ENCODE measurements at places on chromosomes 12 and 14.

- no peak for DNase-seq
Observed at GRCh38 chr14:22997676-22998323, 12.1 kb downstream of the C14orf93 start.

DNA sequence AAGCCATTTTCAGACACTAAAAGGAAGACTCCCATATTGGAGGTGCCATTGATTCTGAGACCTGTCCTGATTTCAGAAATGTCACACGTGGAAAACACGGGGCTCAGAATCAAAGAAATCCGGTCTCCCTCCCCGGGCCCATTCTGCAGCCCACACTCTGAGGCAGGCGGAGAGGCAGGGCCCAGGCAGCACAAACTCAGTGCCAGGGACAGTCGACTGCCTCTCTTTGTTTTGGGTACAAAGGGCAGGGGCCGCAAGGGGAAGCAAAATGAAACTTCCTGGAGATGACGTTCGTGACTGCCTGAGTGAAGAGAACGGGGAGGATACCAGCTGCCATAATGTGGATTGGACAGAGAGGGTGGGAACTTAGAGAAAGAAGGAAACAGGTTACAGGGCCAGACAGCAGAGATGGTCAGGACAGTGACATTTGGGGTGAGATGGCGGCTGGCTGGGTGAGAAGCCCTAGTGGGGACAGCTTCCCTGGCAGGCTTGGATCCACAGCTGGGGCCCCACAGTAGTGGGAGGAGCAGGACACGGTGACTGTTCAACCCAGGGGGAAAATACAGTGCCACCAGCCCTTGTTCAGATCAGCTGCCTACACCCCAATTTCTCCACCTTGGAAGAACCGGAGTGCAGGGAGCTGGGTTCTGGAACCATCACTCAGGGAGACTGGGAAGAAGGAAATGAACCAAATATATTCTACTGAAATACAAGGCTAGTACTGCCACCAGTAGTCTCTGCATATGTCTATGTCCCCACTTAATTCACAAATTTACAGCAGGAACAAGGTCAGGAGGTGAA is 8.1 kb downstream of the GAPDH start:
- no peak for DNase-seq

DNA sequence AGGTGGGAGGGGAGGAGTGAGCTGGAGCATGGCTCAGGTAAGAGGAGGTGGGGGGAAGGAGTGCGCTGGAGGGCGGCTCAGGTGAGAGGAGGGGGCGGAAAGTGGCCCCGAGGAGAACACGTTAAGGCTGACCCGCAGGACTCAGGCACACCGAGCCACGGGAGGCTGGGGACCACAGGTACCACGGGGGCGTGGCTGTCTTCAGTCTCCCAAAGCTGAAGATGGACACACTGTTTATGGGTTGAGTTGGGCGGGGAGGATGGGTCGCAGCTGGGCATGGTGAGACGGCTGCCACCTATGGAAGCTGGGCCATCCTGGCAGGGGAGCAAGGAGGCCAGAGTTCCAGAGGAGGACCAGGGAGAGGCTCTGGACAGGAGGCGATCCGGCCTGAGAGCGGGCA is 23.5 kb downstream of the UBR7 start:
- DNase-seq = no peak

DNA sequence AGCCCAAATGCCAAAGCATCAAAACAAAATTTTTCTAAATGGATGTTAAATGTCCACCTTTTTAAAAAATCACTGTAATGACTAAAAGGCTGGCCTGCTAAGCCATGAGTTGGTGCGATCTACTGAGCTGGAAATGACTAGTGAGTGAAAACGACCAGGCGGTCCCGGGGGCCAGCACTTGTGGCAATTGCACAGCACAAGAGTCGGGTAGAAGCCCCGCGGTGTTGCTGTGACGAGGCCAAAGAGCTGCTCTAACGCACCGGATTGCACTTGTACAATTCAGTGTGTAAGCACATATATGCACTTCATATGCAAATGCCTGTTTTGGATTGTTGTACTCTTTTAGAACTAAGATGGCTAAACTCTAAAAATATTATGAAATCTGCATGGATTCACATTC is 64.1 kb upstream of the DYNC1H1 start:
- no peak for DNase-seq

GRCh38 chr12:53618275-53618674 is 7.9 kb downstream of the ATF7 start:
- no peak for DNase-seq

DNA sequence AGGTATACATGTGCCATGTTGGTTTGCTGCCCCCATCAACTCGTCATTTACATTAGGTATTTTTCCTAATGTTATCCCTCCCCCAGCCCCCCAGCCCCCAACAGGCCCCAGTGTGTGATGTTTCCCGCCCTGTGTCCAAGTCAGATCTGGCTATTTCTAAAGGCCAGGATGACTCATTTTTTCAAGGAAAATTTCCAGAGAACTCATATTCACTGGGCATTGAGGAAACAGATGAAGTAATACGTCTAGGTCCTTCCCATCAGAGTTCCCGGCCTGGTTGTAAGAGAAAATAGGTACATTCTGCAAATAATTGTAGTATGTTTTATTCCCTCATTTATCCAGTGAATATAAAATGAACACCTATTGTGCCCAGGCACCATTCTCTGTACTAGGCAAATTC is 345.2 kb downstream of the BCL11B start:
- no peak for DNase-seq

DNA sequence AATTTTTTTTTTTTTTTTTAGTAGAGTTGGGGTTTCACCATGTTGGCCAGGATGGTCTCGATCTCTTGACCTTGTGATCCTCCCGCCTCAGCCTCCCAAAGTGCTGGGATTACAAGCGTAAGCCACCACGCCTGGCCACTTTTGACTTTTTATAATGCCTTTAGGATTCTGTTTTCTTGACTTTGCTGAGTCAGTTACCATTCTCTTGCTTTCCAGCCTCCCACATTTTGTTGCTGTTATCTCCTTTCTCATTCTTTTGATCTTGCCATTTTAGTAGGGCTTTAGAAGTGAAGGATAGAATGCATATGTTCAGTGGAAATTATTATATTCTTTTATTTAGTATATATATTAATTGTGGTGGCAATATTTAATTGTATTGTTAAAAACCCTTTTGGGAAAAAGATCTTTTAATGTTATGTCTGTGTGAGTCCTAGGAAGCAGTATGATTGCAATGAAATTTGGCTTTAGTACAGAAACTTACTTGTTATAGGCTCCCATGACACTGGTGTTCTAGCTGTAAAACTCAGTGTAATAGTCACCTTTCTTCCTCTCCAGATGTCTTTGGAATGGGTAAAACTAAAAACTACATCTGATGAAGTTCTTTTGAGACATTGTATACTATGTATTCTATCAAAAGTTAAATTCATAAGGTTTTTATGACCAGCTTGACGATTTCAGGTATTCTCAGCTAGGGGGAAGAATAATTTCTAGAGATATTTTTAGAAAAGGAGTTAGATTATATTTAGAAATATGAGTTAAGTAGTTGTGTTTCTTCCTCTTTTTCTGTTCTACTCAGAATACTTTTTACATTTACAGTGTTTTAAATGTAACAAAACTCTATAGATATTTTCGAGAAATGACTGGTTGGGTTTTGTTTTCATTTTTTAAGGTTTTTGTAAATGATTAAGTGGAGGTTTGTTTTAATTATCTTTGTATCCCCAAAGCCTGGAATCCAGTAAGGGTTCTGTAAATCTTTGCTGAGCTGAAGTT is 74.7 kb downstream of the APAF1 start:
- no peak for DNase-seq
